ENCODE measurements at places on chromosomes 1 and 21.

GRCh38 chr1:25817840-25818501, 1.8 kb upstream of the MTFR1L start:
- no peak for DNase-seq

DNA sequence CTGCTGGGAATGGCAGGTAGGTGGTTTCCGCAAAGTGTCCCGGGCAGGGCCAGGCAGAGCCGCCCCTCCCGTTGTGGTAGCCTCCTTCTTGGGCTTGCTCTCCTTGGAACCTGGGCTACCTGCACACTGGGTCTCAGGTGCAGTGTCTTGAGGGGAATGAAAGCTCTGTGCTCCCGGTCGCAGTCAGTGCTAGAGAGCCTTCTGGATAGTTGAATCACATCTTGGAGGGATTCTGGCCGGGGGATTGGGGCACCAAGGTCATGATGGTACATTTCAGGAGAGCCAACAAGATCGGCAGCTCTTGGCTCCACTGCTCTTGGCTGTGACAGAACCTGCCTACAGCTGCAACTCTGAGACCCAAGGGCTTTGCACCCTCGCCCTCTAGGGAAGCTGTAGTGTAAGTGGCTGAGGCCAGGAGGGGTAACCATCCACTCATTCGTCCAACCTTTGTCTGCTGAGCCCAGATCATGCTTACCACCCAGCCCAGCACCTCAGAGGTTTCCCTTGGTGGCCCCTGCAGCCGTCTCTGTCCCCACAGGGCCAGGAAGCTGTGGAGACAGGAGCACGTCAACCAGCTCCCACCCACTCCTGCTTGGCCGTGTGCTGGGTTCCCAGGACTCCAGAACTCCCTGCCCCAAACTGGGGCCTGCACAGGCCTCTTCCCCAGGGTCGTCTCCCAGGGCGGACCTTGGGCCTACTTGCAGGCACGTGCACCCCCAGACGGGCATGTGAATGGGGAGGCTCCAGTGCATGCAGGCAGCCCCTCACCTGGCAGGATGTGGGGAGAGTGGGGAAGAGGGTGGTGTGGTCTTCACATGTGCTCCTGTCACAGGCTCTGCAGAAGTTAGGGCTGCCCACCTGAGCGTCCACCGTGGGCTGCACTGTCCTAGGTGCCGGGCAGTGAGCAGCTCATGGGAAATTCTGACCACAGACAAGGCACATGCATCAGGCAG, 40.0 kb downstream of the NTPCR start:
- DNase-seq, result no peak

GRCh38 chr1:46618754-46619415, 2.3 kb upstream of the MOB3C start:
- DNase-seq, result no peak

- DNase-seq, result peak; percentile 78
Measured at GRCh38 chr1:151156515-151156819, at the start of gene TNFAIP8L2. Gene TNFAIP8L2 (plus strand): TSS chr1:151156649. CDS start chr1:151158698, 2,049 bp downstream.

DNA sequence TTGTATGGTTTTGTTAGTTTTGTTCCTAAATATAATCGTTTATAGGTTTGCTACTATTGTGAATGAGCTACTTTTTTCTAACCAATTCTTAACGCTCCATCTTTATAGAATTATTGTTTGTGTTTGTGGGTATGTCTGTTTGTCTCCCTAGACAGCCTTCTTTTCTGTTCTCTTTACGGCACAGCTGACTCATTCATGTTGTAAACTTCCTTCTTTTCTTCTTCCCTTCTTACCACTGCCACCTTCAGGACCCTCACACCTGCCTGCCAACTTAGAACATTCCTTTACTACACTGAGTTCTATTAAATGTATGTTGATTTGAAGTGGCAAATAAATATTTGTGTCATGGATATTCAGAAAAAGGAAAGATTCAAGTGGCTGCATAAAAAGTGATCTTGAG, 29.1 kb downstream of the AK5 start:
- DNase-seq, result no peak

DNA sequence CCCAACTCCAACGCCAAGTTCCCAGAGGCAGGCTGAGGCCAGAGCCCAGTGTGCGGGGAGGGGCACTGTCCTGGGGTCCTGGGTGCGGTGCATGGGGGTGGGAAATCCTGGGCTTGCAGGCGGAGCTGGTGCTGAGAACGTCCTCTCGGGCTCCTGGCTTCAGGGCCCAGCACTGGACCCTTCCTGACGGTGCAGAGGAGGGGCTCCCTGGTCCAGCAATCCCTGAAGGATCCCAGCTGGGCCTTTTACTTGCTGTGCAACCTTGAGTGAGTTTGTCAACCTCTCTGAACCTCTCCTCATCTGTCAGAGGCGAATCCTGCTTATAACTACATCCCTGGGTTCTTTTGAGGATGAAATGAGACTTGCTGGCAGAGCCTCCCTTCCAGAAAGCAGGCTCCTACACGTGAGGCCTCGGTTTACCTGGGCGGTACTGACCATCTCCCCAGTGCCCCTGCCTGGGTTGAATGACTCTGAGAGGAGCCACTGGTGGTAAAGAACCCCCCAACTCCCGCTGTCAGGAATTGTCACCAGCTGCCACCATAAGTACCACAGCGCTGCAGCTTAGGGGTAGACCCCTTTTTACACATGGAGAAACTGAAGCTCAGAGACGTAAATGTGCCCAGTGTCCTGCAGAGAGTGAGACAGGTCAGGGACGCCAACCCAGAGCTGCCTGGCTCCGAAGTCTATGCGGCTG, 77.3 kb downstream of the DHRS3 start:
- no peak for DNase-seq

GRCh38 chr21:14995226-14995625, 69.6 kb downstream of the NRIP1 start:
- DNase-seq, result no peak

- no peak for DNase-seq
Measured at GRCh38 chr1:76697361-76697760, 169.9 kb upstream of the ST6GALNAC5 start.

- DNase-seq, result no peak
Measured at GRCh38 chr1:42176902-42177519, 12.5 kb upstream of the GUCA2A start.

GRCh38 chr1:184113251-184113650, 61.7 kb downstream of the TSEN15 start:
- no peak for DNase-seq

DNA sequence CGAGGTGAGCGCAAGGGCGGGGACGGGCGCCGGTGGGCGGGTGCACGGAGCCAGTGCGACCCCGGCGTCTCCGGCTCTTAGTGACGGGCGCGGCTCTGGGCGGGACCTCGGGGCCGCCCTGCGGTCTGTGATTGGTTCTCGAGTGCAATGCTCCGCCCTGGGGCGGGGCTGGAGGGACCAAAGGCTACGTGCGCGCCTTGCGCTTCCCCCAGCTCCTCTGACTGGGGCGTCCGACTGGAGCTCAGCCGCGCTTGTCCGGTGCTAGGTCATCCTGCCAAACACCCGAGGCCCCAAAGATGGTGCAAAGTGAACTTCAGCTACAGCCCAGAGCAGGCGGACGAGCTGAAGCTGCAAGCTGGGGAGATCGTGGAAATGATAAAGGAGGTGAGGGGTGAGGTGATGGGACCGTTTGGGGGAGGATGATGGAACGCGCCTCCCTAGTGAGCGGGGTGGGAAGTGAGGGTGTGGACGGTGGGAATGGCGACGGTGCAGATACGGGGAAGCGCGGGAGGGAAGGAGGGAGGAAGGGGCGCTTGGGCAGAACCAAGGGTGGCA, 811 bp downstream of the SH3D21 start:
- DNase-seq, result peak; percentile 92

- no peak for DNase-seq
Measured at GRCh38 chr21:17514124-17514845, 1.4 kb downstream of the CXADR start.

DNA sequence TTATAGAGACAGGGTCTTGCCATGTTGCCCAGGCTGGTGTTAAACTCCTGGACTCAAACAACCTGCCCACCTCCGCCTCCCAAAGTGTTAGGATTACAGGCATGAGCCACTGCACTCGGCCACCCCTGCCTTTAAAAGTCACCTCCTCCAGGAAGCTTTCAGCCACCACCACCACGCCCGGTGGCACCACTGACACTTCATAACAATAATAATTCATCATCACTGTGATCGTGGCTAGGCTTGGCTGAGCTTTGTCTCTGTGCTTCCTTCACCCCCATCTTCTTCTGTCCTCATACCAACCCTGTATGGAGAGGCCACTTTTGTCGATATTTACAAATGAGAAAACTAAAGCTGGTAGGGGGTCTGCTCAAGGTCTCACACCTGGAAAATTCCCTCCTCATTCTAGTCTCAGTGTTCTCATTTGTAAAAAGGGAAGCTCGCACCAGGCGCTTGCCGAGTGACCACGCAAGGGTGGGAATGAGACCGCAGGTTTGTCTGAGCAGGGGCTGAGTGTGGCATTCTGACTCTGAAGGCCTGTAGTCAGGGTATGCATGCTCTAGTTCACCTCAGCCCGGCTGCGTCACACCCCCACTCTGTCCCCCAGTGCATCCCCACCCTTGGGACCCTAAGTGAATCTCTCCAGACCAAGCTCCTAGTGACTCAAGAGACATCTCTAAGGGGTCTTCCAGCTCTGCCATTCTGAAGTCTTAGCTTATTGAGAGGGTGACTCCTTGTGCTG, 12.9 kb upstream of the EPHA2 start:
- no peak for DNase-seq

GRCh38 chr1:61268546-61269240, 186.3 kb downstream of the NFIA start:
- DNase-seq, result no peak
